ENCODE measurements at places on chromosomes 4 and X.

DNA sequence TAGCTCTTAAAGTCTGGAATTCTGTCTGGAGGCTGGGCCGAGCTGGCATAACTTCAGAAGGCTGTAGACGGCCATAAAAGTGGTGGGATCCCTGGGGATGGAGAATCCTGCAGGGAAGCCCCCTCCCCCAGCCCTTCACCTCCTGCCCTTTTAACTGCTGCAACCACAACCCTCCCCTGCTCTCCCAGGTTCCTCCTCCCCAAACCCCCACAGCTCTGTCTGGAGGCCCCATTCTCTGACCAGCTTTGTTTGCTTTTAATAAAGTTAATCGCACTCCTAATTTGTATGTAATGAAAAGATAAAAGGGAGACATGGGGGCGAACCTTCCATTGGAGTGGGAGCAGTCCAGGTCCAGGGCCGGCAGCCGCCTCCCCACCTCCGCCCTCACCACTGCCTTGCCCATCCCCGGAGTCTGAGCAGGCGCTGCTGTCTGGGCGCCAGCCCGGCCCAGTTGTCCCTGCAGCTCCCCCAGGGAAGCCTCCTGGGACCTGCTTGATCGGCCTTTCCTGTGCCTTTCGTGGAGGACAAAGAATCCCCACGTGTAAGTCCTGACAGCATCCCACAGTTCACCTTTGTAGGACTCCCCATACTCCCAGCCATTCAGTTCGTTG, 84.3 kb downstream of the PJA1 start:
- no peak for DNase-seq

GRCh38 chrX:154714925-154715324, 36.0 kb downstream of the GAB3 start:
- DNase-seq: peak; percentile 42

DNA sequence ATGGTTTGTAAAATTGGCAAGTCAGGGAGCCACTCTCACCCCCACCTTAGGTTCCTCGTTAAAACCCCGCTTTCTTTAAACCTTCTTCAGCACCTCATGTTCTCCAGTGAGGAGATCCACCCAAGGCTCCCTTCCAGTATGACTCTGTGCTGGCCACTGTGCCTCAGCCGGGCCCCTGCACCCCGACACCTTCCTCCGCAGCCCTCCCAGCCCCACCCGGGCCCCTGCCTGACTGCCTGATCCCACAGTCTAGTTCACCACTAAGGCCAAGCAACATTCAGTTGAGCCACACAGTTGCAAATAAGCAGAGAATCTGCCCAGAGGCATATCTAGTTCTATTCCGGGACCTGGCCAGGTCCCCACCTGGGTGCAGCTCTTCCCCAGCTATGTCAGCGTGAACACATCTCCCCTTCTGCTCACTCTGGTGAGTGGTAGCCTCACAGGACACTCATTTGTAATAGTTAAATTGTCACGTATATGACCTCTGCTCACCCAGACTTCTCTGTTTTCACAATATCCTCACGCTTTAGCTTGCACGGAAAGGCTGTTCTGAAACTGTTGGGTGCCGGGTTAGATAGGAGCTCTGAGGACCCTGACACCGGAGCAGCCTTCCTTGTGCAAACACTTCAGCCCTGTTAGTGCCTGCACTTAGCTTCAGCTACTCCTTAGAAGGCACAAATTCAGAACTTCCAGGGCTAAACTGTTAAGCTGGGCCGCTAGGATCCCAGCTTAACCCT, 146.8 kb downstream of the DCTD start:
- DNase-seq: no peak

GRCh38 chrX:53900623-53901022, 143.7 kb downstream of the PHF8 start:
- no peak for DNase-seq

- DNase-seq: no peak
Measured at GRCh38 chr4:16573739-16574138, 324.7 kb downstream of the LDB2 start.

GRCh38 chr4:153215921-153216320, 11.7 kb downstream of the TRIM2 start:
- no peak for DNase-seq

DNA sequence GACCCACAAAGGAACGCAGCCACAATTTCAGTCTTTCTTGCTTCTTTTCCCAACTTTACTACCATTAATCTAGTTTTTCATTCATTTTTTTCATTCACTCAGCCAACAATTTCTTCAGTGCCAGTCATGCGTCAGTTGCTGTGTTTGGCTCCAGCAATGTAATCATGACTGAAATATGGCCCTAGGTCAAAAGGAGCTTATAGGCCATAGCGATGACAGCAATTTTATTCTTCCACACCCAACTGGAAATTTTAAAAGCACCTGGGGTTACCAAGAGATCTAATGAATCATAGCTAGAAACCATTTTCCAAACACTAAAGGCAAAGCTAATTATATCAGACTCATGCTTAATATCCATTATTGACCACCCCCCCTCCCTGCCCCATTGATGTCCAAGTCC, 29.8 kb upstream of the C1QTNF7 start:
- DNase-seq: no peak

DNA sequence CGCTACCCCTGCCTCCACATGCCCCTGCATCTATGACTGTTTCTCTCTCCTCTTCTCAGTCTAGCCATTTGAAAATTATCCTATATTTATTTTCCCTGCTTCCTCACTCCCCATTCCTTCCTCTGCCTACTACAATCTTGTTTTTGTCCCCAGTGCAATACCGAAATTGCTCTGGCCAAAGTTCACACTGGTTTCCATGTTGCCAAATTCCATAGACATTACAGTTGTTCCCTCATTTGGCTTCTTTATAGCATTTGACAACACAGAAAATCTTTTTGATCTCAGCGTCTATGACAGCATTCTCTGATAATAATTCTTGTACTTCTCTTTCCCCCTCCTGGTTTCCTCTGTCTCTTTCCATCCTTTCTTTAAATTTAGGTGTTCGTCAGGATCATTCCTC, 99.4 kb downstream of the GPR82 start:
- no peak for DNase-seq

GRCh38 chr4:108901291-108901690, 138.4 kb upstream of the ETNPPL start:
- no peak for DNase-seq

Measured in stimulated activated CD4-positive, alpha-beta T cell treated with anti-CD3 and anti-CD28 coated beads, TNF-alpha, amount 100 ng/mL, for 24 hours (primary cell).